ENCODE measurements at places on chromosomes 7 and 10.

- DNase-seq, result no peak
Observed at GRCh38 chr7:126411032-126411820, 841.5 kb downstream of the GRM8 start.

GRCh38 chr10:100962351-100963080 lies 6.8 kb upstream of the SEMA4G start:
- DNase-seq, result no peak

- DNase-seq, result peak; percentile 12
Observed at GRCh38 chr10:18822156-18822555, 162.9 kb downstream of the ARL5B start.

- peak; percentile 60 for DNase-seq
Observed at GRCh38 chr10:15427843-15428414, 56.8 kb upstream of the FAM171A1 start.

DNA sequence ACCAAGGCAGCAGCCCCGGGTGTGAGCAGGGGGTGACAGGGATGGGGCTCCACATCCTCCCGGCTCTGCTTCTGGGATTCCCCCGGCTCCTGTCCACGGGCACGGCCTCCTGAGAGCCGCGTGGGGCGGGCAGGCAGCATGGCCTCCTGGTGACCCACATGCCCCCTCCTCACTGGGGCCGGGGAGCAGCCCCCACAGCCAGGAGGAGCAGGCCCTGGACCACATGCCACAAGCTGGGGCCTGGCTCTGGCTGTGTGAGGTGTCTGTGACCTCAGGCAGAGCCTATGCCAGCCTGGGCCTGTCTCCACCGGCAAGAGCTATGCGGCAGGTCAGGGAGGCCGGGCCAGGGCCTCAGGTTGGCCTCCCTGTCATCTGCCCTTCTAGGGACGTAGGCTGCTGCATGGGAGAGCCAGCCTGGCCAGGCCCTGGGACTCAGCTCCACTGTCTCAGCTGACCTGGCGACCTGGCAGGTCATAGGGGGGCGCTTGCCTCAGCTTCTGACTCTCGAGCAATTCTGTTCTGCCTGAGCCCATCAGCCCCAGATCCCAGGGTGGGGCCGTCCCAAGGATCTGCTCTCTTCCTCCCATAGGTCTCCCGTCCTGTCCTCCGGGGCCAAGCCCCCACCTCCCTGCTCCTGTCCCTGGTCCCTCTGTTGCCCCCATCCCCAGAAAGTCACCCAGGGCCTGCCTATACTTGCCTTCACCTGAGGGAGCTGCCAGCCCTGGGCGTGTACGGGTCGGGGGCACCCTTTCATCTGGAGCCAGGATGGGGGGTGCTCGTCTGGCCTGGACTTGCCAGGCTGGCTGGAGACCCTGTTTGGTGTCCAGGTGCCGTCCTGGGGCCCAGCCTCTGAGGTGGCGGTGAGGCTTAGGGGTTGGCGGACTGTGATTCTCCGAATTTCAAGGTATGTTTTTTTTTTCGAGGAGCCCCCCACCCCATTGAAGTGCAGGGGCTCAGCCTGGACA lies 3.9 kb upstream of the TMEM184A start:
- DNase-seq, result no peak

DNA sequence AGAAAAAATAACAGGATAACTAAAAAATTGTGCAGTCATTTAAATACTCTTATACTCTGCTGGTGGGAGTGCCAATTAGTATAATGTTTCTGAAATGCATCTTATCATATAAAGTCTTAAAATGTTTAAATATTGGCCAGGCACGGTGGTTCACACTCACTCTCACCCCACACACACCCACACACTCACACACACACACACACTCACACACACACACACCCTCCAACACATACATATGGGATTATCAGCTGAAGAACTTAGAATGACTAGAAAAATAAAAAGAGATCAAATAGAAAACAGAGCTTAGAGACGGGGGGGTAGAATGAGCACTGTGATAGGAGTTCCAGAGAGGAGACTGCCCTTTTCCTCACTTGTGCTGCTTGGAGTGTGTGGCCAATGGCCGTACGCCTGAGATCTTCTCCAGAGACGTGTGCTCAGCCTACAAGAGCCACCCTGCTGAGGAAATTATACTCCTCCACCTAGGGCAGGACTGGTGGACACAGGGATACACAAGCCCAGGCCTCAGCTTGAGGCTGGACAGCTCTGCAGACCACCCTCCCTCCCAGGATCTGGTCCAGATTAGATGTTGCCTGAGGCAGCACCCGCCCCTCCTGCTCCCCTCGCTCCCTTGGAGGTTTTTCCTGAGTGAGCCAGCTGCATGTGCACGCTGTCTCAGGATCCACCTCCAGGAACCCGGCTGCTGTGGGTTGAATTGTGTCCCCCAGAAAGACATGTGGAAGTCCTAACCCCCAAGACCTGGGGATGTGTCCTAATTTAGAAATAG lies 26.5 kb upstream of the PRKAG2 start:
- DNase-seq, result no peak

Measured in fibroblast of skin of right biceps (primary cell).